Chondrocyte (in vitro differentiated cells): ENCODE measurements at places on chromosomes 5 and 9. TPM values are rescaled to one million over a fixed set of nuclear protein-coding genes. Genes with fewer than 3 reads are reported as not detected.

DNA sequence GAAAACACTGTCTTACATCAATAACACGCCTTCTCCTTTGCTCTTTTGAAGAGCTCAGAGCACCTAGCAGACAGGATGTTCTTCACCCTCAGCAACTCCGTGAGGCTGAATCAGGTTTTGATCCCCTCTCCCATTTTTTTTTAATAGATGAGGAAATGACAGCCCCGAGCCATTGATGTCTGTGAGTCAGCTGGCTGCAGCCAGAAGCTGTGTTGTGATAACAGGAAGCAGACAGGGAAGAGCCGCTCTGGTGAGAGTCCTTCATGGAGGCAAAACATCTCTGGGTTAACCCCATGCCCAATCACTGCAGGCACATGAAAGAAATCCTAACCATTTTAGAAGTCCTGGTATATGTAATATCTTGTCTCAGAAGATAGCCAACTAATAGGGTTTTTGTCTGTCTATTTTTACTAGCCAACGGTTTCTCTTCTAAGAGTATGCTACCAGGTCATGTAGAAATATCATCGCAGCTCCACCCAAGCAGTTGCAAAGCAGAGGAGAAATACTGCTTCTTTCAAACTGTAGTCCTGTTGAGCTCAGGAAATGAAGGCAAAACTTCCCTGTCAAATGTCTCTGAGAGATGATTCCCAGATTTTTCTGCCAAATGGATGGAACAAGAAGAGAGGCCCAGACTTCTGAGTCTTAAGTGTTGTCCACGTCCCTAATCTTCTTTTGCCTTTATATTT is 568.9 kb downstream of the CCDC171 start:
- no peak for DNase-seq

DNA sequence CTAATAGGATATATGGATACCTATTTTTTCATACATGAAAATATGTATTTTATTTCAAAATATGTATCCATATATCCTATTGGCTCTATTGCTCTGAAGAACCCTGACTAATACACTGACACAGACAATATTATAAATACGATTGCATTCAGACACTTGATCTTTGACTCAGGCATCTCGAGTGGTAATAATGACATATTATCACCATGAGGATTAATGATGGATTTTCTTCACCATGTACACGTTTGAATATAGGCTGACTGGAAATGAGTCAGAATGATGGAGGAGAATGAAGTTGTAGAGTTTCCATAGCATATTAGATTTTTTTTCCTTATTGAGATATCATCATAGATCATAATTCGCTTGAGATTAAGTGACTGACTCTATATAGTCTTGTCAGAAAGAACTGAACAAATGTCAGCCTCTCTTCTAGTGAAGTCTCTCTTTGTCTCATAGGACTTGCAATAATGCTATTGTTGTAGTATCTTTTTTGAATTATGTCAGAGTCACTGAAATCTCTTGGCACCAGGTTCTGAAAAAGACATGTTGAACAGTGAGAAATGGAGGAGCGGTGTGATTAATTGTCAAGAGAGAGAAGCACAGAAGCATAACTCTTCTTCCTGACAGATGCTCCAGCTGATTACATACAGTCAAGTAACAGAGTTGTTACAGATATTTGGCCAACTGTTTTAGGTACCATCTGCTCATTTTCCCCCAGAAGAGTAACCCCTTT is 41.4 kb upstream of the SLCO6A1 start:
- no peak for DNase-seq

DNA sequence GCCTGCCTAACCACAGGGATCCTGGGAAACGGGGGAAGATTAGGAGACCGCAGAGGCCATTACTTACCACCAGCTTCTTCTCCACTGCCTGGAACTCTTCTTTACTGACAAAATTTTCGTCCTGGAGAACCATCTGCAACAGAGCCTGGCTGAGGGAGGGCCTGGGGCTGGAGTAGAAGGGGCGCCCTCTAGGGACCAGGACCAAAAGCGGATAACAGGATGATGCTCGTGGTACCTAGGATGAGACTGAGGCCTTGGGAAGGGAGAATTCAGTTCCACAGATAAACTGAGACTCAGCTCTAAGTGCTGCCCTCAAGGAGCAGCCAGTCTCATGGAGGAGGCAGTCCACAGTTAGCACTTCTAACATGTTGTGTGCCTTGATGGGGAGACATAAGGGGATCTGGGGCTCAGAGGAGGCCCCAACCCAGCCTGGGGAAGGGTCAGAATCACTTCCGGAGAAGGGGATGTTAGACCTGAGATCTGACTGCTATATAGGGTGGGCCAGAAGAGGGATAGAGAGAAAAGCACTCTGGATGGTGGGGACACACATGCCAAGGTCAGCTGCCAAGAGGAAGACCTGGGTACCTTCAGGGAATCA is 1.2 kb downstream of the SPATA24 start:
- DNase-seq: peak; percentile 26

DNA sequence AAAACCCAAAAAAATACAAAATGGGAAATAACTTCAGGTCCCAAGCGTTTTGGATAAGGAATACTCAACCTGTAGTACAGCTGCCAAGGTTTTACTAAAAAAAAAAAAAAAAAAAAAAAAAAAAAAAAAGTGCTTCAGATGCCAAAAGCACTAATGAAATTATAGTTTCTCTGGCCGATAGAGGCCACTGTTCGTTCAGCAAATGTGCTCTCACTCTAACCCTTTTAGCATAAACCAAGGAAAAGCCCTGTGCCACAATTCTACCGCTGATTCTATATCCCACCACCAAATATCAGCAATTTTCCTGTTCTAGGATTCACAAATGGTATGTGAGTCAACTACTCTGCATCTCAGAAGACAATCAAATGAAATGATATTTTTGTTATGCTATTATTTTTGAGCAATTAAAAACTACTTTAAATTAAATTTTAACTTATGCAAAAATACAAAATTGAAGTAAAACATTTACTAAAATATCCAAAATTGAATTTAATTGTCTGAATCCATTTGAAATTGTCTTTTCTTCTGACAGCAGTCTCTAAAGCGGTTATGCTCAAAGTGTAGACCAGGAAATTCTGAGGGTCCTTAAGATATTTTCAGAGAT is 79.8 kb downstream of the RICTOR start:
- no peak for DNase-seq

GRCh38 chr9:29717631-29718030 is 2144.3 kb upstream of the C9orf72 start:
- DNase-seq: no peak

DNA sequence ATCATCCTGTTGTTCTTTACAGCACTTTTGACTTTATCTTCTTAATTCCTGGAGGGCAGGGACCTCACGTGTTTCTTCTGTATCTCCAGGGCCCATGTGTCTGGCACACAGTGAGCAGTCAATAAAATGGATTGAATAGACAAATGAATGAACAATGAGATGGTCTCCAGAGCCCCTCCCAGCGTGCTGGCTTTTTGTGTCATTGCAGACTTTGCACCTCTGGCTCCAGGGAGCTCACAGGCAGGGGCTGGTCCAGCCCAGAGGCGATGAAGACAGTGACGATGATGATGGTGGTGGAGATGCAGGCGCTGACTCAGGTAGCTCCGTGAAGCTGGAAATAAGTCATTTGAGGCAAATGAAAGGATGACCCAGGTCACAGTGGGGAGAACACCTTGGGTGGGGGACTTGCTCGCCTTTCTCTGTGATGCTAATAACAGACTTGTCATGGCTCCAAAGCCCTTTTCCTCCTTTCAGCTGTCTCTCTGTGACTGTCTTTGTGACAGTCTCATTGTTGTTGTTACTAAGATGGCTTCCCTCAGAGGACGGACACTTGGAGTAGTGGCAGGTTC is 30.4 kb upstream of the FABP6 start:
- DNase-seq: no peak

- DNase-seq: no peak
Observed at GRCh38 chr9:16238623-16239138, 631.8 kb downstream of the BNC2 start.

GRCh38 chr5:94595281-94595840 is 23.0 kb downstream of the KIAA0825 start:
- no peak for DNase-seq

DNA sequence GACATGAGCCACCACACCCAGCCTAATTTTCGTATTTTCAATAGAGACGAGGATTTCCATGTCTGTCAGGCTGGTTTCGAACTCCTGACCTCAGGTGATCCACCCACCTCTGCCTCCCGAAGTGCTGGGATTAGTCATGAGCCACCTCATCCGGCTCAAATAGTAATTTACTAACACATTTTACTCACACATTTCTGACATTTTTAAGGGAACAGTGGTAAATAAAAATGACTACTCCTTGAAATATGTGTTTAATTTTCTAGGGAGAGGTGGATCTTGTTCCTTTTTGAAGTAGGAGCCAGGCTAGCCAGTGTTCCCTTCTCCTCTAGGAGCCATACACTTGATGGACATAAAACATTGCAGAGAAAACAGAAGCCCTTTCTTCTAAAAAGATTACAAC is 55.2 kb upstream of the ERBIN start:
- no peak for DNase-seq

- DNase-seq: no peak
Observed at GRCh38 chr9:78003730-78004129, 27.9 kb downstream of the GNAQ start.

- DNase-seq: no peak
Observed at GRCh38 chr5:153618867-153619266, 128.4 kb downstream of the GRIA1 start.

DNA sequence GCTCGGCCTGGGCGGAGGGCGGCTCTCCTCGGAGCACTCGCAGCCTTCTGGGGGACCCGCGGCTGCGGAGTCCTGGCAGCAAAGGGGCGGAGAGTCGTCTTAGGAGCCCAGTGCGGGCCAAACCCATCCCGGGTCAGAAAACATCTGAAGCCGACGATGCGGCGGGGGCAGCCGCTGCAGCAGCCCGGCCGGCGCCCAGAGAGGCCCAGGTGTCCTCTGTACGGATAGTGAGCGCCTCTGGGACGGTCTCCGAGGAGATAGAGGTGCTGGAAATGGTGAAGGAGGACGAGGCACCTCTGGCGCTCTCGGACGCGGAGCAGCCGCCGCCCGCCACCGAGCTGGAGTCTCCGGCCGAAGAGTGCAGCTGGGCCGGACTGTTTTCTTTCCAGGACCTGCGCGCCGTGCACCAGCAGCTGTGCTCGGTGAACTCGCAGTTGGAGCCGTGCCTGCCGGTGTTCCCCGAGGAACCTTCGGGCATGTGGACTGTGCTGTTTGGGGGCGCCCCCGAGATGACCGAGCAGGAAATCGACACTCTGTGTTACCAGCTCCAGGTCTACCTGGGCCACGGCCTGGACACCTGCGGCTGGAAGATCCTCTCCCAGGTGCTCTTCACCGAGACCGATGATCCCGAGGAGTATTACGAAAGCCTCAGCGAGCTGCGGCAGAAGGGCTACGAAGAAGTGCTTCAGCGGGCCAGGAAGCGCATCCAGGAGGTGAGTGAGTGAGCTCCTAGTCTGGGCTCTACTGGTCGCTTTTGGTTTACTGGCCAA is 1.2 kb downstream of the JMY start:
- DNase-seq: peak; percentile 83

DNA sequence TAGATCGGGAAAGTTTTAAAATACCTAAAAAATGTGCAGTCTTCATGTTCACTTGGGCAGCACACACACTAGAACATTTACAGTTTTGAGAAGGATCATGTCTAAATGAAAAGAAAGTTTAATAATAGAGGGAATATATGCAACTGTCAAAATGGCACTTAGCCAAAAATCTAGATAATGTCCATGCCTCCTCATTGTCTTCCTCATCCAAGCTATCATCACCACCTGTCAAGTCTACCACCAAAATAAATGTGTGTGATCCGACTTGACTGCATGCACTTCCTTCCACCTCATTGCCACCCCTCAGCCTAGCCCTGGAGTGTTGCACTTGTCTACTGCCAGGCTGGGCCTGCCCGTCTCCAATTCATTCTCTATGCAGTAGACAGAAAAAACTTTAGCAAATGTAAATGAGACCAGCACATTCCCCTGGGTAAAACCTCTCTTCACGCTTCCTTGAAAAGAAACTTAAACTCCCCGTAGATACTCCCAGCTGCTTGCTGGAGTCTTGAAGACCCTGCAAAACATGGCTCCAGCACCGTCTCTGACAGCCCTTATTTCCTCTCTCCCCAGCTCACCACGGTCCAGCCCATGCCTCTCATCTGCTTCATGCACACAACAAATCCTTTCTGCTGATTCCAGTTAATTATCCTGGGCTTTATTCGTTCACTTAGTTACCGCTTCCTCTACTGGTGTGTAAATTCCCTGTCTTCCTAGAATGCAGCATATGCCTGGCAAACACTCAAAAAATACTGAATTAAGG is 66.9 kb downstream of the FANCC start:
- DNase-seq: no peak

- DNase-seq: no peak
Observed at GRCh38 chr9:19992556-19992955, 203.7 kb upstream of the SLC24A2 start.

- no peak for DNase-seq
Observed at GRCh38 chr5:111792471-111793058, 35.6 kb upstream of the NREP start.

- no peak for DNase-seq
Observed at GRCh38 chr5:8807636-8808035, 738.2 kb downstream of the SEMA5A start.

DNA sequence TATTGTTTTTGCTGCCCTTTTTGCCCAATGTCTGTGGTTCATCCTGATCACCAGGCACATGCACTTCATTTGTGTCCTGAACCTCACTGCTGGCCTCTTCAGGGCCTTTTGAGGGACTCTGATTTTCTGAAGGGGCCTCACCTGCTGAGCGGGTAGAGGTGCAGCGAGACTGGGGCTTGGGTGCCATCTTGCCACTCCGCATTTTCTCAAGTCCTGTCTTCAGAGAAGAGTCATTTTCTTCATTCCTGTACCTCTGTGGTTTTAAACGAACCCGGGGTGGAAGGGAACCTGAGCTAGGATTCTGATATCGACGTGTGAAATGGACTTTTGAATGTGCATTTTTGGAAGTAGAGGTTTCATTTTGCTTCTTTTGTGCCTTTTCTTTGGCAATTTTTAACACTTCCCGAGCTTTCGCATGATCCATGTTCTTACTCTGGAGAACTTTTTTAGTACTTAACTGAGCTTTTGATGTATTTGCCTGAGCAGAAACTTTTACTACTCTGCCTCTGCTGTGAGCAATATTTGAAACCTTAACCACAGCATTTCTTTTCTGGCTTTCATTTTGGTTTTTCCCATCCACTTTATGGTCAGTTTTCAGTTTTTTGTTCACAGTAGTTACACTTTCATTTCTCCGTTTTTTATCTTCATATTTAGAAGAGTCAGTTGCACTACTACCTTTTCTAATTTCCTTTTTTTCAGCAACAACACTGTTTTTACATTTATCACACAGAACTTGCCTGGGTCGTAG is 26.1 kb downstream of the PWWP2A start:
- no peak for DNase-seq

- DNase-seq: no peak
Observed at GRCh38 chr9:137252555-137253506, 1.7 kb downstream of the STPG3 start.

GRCh38 chr9:86252870-86253269 is 6.6 kb downstream of the C9orf153 start:
- DNase-seq: no peak

- DNase-seq: no peak
Observed at GRCh38 chr5:4142842-4143241, 547.2 kb downstream of the IRX1 start.

PPP3R2 gene
- total RNA-seq: not detected in 3 replicates

NXNL2 gene
- total RNA-seq: 0.36 to 0.70 TPM (median 0.50 TPM) in 3 replicates

OR1J2 gene
- not detected in 3 replicates for total RNA-seq

TAF11L3 gene
- total RNA-seq: not detected in 3 replicates

SHISAL2B gene
- total RNA-seq: not detected in 3 replicates

SHC3 gene
- 0.10 to 0.64 TPM (median 0.30 TPM) in 3 replicates for total RNA-seq

ACTBL2 gene
- total RNA-seq: 0.10 TPM in 1 of 3 replicates, not detected in the others

LCP2 gene
- not detected in 3 replicates for total RNA-seq

BASP1 gene
- total RNA-seq: 181 to 189 TPM (median 182 TPM) in 3 replicates

ANKDD1B gene
- 0.42 to 1.2 TPM (median 0.72 TPM) in 3 replicates for total RNA-seq
